ENCODE measurements at places on chromosomes 6 and 20.

GRCh38 chr6:98358173-98358572 lies 476.2 kb upstream of the POU3F2 start:
- no peak for DNase-seq

GRCh38 chr6:21612067-21612745 lies 18.7 kb downstream of the SOX4 start:
- no peak for DNase-seq

DNA sequence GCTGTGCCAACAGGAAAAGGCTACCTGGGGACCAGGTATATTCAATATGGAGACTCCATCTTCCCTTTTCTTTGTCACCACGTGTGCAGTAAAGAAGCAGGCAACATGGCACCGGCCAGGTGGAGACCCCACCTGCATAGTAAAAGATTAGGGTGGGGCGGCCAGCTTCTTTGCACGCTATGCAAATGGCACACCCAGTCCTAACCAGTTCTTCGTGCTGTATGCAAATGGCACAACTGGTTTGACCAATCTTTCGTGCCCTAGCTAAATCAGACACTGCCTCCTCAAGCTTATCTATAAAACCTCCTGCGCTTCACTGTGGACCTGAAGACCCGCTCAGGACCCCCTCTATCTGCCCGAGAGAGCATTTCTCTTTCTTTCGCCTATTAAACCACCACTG lies 88.8 kb upstream of the EZR start:
- no peak for DNase-seq

DNA sequence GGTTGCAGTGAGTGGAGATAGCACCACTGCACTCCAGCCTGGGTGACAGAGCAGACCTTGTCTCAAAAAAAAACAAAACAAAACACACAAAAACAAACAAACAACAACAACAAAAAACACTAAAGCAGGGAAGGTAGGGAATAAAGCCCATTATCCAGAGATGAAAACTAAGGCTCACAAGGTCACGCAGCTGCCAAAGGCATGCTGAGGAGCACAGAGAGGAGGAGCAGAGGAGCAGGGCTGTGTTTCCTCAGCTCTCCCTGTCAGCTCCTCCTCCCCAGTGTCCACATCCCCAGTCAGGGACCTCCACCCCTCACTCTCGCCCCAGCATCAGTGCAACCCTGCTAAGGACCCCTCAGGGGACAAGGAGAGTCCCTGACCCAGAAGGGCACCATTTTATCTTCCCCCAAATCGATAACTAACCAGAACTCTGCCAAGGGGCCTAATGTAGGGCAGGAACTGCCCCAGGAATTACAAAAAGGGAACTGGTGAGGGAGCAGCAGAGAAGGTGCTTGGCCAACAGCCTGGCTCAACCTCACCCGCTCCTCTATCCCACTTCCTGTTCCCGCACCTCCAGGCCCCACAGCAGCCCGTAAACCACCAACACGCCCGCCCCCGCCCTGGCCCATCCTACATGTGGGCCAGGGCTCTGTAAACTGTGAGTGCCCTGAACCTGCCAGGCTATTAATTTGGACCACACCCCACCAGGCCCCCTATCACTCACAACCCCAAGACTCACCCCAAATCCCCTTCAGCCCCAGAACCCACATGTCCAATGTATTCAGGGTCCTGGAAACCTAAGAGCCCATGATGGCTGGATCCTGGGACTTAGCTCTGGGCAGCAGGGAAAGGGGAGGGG lies 9.0 kb downstream of the TEAD3 start:
- no peak for DNase-seq

DNA sequence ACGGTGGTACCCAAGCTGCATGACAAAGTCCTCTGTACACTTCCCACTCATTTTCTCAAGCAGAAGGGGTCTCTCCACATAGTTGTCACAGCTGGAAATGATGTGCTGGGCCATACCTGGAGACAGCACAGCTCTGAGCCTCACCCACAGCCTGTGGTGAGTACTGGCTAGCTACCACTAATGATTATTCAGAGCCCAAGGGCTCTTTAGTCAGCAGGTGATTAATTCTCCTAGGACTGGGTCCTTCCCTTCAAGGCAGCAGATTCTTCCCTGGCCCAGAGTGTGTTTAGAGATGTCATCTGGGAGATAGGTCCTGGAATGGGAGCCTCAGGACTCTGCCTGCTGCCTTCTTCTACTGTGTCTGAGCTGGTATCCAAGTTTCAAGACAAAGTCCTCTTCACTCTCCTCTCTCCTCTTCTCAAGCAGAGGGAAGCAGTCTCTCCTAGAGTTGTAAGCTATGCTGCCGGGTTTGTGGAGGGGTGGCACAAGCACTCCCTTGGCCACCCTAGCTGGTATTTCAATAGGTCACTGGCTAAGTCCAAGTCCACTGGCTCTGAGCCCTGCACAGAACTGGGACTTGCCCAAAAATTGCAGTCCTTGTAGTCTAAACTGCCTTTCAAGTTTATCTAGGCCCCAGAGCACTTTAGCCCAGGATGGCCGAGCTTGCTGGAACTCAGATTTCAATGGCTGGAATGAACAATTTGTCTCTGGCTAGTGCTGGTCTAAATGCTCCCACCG lies 49.8 kb upstream of the VGLL2 start:
- DNase-seq, result no peak

GRCh38 chr20:48411919-48412522 lies 415.8 kb downstream of the PREX1 start:
- no peak for DNase-seq

DNA sequence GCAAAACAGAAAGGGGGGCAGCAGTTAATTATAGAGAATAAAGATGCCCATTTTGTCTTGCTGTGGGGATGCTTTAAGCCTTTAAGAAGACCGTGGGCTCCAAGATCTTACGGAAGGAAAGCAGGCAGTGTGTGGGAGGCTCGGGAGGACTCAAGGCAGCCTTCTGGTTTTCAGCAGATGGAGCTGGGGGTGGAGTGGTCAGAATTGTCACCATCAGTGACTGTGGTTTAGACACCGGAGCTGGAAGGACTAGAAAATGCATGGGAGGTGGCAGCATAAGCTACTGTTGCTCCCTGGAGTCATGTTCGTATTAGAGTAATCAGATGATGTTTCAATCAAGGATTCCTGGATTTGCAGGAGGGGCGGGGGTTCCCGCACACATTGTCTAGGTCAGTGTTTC lies 3.7 kb downstream of the PHACTR1 start:
- DNase-seq, result no peak

DNA sequence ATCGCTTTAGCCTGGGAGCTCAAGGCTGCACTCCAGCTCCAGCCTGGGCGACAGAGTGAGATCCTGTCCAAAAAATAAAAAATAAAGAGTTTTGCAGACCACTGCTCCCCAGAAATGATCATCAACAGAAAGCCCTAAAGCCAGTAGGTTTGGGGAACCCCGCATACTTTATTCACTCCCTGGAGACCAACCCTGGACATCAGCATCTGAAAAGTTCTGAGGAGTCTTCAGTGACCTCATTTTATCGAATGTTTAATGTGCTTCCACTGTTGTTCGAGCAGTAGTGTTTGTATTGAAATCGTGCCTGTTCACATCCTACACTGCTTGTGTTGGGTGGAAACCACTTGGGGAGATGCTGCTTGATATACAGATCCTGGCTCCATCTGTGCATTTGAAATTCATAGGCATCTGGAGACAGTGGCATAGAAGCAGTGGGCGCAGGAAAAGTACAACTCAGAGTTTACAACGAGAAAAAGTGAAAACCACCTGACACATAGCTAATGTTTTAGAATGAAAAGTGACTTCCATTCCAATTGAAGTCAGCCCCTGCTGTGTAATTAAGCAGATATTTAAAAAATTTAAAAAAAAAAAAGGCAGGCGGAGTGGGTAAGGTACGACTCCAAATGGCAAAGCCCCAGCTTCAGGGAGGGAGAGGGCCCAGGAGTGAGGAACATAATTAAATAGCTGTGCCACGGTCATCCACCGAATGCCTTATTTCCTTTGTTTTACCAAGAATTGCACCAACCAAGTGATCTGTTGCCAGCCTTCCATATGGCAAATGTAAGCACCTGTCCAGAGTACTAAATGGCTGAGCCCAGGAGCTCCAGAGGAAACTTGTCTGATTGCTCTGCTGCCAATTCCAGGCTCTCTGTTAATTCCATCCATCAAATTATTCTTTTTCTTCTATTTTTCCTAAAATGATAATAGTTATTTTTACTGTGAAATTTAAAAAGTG lies 100.4 kb upstream of the NAA20 start:
- no peak for DNase-seq

DNA sequence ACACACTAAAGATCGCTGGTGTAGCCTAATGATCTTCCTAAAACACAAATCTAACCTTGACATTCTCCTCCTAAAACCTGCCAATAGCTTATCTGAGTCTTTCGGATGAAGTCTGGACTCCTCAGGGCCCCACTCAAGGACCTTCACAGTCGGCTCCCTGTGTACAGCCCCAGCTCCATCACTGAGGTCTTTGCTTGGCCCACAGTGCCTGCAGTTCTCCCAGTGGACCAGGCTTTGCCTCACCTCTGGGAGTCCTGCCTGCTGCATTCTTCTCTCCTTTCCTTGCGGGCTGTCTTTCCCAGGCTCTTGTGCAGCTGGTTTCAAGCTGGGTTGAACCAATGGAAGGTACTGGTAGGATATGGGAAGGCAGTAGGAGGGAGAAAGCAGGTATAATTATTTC lies 122.6 kb upstream of the FERMT1 start:
- DNase-seq, result no peak

DNA sequence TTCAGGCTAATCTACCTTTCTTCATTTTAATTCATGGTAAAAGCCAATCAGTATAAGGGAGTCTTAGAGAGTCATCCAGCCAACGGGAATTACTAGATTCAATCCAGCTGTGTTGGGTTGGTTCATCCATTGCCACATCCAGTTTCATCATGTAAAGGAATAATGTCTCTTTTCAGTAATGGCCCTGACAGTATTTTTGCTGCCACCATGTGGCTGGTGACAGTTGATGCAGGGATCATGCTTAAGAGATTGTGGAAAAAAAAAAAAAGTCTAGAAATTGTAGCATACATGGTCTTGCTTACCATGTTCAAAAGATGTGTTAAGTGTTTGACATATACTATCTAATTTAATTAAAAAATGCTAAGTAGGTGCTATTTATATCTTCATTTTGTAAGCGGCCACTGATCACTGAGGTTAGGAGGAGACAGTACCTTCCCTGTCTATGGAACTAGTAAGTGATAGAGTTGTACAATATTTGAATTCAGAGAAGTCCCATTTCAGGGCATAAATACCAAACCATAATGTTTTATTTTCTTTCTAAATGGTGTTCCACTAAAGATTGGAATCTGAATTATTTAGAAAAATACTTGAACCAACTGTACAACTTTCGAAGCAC lies 135.9 kb downstream of the KHDRBS2 start:
- DNase-seq, result no peak

- DNase-seq, result no peak
Observed at GRCh38 chr6:168934660-168935627, 318.7 kb downstream of the THBS2 start.

DNA sequence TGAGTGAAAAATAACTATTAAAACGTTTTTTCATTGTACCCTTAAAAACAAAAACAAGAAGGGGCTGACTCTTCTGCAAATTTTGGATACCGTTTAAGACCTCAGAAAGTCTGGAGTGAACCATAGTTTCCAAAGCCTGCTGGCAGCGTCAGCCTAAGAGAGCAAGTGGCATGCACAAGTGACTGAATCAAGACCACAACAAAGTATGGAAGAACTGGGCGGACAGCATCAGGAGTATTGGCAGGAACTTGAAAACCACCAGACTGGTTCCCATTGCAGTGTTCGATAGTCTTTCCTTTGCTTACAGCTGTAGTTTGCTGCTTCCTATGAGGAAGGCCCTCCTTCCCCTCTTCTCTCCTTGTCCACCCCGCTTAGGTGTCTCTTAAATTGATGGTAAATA lies 33.7 kb upstream of the MYLIP start:
- no peak for DNase-seq

GRCh38 chr6:51060262-51060762 lies 241.6 kb downstream of the TFAP2B start:
- no peak for DNase-seq

GRCh38 chr6:69022993-69023392 lies 387.9 kb downstream of the ADGRB3 start:
- no peak for DNase-seq

GRCh38 chr6:73639040-73639439 lies 14.8 kb downstream of the SLC17A5 start:
- DNase-seq, result no peak

Measured in progenitor cell of endocrine pancreas (in vitro differentiated cells).